IPS DF 19.7 (cell line): ENCODE measurements at places on chromosomes 12 and 14.

- DNase-seq = no peak
These were observed 165.8 kb downstream of the MON2 start for GRCh38 chr12:62632411-62632918.

- no peak for DNase-seq
These were observed 213.6 kb downstream of the DAD1 start for GRCh38 chr14:22375321-22375930.

DNA sequence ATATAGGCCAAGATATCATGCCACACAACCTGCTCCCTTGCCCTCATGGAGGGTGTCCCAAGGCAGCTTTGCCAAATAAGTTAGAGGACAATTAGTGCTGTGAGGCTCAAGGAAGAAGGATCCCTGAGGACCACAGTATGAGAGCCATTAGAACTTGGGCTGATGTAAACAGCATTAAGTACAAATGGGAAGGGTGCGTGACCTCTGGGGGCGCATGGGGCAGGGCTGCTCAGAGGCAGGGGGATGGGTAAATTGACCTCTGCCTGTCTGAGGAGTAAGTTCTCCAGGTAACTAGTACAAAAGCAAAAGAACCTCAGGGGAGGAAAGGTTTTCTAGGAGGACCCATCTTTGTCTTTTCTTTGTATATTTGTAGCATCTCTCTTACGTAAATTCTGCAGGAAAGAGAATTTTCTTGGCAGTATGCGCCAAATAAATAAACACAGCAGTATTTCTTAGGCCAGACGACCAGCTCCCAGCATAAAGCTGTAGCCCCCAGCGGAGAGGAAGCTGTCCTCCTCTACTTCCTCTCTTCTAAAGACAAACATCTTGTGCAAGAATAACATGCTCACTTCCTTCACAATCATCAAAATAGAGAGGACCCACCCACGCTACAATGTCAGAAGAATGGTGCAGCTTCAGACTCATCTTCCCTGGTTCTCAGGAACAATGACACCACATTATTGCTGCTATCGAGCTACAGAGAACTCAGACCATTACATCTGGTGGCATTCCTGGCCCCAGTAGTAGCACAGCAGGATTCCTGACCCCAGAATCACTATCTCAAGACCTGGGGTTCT, 16.4 kb upstream of the VWF start:
- DNase-seq = no peak

DNA sequence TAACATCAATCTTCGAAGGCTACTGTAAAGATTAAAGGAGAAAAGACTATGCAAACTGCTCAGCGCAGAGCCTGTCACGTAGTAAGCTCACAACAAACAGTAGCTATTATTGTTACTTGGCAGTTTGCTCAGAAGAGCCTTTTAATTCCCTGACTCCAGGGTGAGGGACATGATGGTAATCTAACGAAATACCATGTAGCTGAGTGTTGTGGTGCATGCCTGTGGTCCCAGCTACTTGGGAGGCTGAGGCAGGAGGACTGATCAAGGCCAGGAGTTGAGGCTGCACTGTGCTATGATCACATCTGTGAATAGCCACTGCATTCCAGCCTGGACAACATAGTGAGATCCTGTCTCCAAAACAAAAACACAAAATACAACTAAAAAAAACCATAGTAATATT, 22.8 kb downstream of the HEBP1 start:
- no peak for DNase-seq

DNA sequence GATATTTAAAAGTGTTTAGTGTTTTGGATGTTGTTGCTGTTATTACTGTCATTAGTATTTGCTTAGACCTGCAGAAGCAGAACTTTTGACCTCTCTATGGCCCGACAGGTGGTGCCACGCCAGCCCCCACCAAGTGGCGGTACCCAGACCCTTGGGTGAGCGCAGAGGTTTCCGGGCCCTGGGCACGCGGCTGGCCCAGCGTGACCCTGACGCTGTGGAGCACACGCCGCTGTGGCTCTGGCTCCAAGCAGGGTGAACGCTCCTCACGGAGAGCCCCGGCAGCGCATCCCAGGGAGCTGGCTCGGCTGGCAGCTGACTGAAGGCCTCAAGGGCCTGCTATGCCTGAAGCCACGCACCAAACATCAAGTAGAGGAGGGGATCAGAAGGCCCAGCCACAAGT, 22.6 kb downstream of the SLC25A47 start:
- no peak for DNase-seq

DNA sequence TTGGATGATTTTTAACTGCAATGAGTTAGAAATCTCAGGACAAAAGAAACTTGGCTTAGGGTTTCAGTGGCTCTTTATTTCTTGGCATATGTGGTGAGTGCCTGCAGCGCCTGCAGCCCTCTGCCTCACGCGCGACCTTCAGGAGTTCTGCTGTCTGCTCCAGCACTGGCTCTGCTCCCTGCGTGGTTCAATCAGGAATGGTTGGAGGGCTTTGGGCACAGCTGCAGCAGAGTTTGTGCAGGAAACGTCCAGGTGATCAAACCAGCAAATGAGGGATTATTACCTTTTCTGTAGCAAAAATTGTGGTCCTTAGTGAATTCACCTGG, 19.8 kb downstream of the PPM1H start:
- DNase-seq = no peak

- DNase-seq = no peak
These were observed 37.0 kb downstream of the ZFHX2 start for GRCh38 chr14:23514644-23514957.

DNA sequence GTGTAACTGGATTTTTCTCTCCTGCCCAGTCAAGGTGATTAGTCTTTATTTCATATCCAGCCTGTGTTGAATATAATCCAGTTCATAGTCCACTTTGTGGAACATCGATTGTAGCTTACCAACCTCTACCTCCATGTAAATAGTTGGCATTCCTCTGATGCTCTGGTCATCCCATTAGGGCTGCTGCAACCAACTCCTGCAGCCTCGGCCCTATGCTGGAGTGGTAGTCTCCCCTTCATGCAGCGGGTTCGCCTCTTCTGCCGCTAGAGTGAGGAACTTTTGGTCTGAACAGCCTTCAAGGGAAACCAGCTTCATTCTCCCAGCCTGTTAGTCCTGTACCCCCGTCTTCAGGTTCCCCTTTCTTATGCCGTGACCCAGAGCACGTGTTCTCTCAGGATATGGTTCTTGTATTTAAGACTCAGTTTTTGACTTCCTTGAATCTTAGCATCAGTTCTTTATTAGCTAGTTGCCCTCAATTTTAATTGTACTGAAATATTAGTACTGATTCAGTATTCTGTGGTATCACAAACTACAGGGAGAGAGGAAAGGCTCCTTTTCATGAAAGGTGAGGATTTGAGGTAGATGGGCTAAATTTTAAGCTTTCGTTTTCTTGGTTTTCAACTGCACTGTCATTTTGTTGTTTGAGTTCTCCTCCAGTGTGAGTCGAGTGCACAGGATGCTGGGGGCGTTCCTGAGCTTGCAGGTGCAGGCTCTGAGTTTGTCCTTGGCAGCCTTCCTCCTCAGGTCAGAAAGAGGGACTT, 33.2 kb downstream of the ZNF664 start:
- no peak for DNase-seq
